ENCODE measurements at places on chromosomes 4 and X.

DNA sequence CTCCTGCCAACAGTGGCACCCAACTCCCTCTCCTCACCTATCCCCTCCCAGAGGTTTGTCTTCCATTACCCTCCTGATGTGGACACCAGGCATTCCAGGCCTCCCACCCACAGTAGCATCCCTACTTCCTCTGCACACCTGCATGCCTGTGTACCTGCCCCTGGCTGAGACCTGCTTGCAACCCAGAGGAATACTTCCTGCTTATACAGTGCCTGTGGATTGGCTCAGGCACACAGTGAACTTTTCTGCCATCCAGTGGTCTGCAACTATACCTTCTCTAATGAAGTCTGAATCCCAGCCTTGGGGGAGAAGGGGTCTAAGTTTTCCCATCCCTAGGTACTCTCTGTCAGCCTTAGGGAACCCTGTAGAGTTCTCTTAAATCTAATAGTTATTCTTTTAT, 169.9 kb downstream of the IQCM start:
- DNase-seq: no peak

GRCh38 chr4:185082561-185082960, 60.5 kb upstream of the SLC25A4 start:
- no peak for DNase-seq

DNA sequence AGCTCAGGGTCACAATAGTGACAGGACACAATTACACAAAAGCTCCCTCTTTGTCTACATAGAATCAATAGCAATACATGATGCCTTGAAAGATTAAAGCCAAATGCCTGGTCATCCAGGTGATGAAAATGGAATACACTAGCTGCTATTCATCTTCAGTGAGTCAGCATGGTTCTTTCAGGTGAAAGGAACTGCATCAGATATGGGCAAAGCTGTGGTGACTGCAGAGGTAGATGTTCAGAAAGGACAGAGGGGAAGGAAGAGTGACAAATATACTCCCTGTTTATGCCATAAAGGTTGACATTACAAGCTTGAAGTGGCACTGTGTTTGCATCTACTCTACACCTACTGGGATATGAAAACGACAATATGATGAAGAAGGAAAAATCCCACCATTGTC, 20.0 kb upstream of the FTHL17 start:
- DNase-seq: no peak

- no peak for DNase-seq
These were observed 193.4 kb upstream of the EDNRA start for GRCh38 chr4:147287588-147287890.

DNA sequence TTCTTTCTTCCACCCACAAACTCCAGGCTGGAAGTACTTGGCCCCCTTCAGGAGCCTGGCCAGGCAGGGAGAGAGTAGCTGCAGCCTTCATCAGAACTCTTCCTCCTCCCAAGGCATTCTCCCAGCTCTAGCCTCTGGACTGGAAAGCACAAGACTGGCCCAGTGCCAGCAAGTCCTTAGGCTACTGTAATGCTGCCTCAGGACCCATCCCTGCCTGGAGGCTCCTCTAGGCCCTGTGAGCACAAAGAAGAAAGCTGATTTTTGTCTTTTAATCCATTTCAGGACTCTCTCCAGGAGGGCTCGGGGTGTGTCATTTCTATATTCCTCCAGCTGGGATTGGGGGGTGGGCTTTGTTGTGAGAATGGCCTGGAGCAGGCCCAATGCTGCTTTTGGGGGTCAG, 10.8 kb downstream of the AWAT2 start:
- DNase-seq: no peak

Data from AG09309 (cell line).